ENCODE measurements at places on chromosomes 1 and 21.

DNA sequence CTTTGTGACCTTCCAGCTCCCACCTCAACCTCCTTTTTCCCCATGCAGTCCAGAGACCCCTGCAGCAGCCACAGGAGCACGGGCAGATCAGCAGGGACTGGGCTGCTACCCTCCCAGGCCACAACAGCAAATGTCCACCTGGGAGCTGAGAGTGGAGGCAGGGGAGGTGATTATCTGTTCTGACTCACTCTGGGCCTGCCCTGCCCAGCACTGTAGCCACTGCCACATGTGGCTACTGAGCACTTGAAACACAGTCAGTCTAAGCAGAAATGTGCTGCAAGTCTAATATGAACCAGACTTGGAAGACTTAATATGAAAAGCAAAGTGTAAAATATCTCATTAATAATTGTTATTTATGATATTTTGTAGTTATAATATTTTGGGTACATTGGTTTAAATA, 148.9 kb upstream of the VANGL1 start:
- DNase-seq = peak; percentile 20

DNA sequence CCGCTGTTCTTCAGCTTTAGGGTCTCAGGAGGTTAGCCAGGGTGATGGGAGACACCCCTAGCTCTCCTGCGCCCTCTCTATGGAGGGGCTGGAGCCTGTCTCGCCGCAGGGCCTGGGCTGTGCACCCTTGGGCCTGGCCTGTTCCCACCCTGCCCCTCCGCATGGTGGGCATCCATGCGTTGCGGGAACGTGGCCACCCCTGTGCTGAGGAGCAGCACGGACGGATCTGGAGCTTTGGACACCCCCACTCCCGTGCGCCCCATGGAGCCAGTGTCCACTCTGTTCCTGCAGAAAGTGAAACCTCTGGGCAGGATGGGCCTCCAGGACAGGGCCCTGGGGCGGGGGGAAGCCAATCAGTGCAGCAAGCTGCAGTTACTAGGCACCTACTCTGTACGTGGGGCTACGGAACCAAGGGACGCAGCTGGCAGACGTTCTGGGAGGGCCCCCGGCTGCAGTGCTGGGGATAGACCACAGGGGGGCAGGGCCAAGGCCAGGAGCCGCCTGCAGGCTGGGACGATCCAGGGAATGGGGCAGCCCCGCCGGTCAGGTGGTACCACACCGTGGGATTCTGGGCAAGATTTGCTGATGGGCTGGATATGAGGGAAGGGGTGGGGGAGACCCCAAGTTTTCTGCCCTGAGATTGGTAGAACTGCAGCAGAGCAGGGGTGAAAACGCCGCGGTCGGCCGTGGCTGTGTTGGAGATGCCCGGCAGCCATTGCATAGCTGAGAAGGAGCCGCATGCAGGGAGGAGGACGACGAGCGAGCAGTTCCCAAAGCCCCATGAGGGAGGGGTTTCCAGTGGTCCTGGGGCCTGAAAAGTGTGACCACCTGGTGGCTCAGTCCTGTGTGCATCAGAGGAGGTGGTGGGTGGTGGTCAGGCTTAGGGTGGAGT, 43.3 kb downstream of the TP73 start:
- peak; percentile 10 for DNase-seq

- no peak for DNase-seq
Measured at GRCh38 chr21:43881283-43881682, 16.3 kb downstream of the AGPAT3 start.

DNA sequence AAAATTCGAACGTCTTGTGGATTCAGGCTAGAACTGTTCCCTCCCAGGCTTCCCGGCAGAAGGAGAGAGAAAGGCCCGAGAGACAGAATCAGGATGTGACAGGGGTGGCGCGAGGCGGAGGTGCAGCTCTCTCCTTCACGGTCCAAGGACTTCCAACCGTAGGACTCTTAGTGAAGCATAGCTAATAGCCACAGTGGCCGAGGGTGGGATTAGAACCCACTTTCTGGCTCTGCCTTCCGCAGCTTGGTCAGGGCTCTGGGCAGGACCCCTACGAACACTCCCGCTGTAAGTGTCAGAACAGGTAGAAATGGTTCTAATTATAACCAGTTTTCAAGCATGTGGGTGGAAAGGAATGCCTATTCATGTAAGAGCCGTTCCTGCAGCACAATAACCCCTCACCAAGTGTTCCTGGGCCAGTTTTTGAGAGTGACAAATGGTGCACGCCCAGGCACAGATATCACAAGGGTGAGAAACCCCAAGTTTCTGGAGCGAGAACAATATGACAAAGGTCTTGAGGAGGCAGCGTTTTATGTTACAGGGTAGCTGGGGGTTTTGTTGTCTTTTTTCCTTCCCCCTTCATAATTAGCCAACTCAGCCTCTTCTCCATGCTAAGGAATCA, 86.4 kb downstream of the SYF2 start:
- DNase-seq = no peak

DNA sequence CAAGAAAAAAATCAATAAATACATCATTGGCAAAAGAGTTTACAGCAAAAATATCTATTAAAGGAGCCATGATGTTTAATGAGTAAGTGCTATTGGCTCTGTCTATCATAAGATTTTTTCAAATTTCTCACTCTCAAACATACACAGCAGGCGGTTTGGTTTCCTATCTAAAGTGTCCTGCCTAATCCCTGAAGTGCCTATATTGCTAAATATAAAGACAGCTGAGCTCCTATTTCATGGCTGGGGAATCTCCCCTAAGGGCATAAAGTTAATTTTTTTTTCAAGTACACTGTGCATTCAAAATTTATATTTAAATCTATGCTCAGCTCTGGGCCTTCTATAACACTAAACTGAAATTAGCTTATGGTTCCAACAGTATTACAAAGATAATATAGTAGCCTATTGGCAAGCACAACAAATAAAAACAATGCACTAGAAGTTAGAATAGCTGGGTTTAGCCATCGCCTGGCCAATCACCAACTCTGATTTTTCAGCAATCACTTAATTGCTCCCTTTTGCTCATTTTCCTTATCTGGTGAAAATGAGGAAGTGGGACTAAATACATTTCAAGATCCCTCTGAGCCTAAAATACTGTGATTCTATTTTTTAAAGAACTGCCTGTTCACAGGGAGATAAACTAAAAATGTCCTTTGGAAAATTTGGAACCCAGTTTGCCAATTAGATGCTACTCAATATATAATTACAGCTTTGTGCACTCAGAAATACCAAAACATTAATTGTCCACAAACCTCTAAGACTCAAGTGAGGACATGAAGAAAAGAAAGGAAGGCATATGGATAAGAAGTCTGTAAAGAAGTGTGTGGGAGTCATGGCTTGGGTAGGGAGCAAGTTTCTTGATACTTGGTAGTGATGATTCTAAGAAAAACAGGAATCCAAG, 62.5 kb downstream of the WDR64 start:
- no peak for DNase-seq

- peak; percentile 63 for DNase-seq
Measured at GRCh38 chr1:217275655-217276398, 355.1 kb downstream of the GPATCH2 start.

- DNase-seq = peak; percentile 14
Measured at GRCh38 chr1:222772996-222773379, 36.0 kb downstream of the FAM177B start.

DNA sequence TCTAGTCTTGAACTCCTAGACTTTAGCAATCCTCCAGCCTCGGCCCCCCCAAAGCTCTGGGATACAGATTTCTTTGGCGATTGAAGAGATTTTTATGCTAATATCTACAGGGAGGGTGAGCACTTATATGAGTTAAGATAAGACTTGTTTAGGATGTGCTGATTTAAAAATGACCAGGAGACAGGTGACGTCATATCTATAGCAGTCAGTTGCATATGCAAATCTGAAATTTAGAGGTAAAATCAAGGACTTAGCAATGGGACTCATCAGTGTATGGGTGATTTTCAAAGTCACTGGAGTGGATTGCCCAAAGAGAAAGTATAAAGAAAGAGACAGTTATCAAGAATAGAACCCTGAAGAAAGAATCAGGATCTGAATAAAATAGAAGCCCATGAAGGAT, 394.5 kb downstream of the ADGRL2 start:
- DNase-seq = no peak

- DNase-seq = no peak
Measured at GRCh38 chr1:33170351-33171274, 11.2 kb downstream of the TRIM62 start.

GRCh38 chr1:92291372-92291999, 7.3 kb downstream of the GLMN start:
- DNase-seq = peak; percentile 56
